Stimulated activated CD8-positive, alpha-beta memory T cell treated with anti-CD3 and anti-CD28 coated beads, Interleukin-4, amount 100 ng/mL, for 4 hours (primary cell): ENCODE measurements at places on chromosomes 5 and 9.

DNA sequence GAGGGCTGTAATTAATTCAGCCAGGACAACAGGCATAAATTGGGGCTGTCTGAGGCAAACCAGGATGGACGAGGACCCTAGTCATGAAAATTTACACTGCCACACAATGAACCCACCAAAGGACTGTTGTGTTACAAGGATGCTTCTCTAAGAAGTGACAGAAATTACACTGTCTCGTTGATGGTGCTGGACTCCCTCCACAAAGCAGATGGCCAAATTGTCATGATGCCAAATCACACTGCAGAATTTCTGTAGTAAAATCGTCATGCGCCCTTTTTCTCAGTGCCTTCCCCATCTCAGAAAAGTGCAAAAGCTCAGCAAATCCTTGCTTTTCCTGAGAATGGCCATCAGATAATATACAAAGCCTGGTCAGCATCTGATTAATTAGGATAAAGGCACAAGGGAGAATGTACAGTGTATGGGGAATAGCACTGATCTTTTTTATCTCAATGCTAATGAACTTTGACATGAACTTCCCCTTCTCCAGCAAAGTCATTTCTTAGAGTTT is 545.8 kb downstream of the CSNK1G3 start:
- no peak for DNase-seq

DNA sequence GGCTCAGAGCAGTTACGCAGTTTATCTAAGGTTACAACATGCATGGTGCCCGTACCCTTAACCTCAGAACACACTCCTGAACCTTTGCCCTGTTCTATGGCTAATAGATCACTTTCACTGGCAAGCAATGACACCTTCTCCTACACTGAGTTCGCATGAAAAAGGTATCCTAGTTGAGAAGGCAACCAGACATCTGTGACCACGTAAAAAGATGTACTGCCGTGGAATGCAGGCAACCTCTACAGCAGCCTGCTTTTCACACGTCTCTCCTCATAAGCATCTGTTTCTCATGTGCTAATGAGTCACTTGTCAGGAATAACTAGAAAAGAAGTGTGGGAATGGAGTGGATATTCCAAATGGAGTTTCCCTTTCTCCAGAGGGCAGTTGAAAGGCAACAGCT is 71.4 kb downstream of the FBXO38 start:
- DNase-seq, result no peak

DNA sequence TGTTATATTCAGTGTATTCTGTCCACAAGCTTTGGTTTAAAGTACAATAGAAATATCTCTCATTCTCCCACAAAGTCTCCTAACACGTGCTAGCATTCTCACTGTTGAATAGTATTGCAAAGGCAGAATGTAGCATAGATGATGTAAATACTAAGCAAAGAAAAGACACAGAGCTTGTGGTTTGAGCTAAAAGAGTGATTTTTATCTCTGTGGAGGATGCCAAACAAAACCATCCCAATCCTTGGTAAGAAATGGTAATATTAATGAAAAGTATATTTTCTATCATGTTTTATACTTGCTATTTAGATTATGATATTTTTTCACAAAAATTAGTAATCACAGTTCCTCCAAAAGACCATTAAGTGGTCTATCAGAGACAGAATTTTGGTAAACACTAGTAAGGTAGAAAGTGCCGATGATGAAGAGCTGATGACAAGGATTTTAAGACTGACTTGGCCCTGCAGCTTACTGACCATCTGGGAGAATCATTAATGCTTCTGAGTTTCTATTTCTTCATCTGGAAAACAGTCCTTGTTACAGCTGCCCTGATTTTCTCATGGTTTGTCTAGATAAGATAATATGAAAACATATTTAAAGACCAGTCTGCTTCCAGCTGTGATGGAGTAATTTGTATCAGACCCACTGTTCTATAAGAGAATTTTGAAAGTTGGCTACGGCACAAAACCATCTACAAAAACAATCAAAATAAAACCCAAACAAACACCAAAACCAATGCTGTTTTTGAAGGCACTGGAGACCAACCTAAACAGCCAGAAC is 510.2 kb downstream of the SPATA31D1 start:
- no peak for DNase-seq

DNA sequence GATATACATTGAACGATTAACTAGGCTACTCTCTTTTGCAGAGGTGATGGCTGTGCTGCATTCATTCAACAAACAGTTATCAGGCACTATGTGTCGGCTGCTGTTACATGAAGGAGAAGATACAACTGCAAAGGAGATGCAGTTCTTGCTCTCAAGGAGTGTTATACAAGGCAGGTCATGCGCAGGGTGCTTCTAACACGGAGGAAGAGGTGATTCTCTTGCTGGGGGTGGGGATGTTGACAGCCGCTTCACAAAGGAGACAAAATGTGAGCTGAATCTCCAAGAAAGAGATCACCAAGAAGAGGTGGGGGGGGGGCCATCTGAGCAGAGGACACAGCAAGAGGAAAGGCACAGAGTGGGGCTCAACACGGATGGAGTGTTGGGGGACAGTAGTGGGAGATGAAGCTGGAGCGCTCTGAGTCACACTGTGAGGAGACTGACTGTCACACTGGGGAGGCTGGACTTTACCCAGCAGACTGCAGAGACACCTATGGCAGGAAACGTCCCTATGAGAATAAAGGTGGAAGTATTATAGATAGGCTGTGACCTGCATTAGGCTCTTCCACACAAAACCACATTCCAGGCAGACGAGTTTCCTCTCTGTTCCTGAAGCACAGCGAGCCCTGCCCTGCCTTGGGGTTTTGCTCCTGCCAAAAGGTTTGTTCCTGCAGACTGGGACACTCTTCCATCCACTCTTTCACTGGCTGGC is 20.9 kb downstream of the NDUFA8 start:
- no peak for DNase-seq

GRCh38 chr9:84301851-84302250 is 38.7 kb downstream of the SLC28A3 start:
- DNase-seq, result no peak

- no peak for DNase-seq
Measured at GRCh38 chr9:79766091-79766490, 194.3 kb downstream of the TLE4 start.

GRCh38 chr5:143318270-143318669 is 85.2 kb downstream of the NR3C1 start:
- DNase-seq, result no peak

- no peak for DNase-seq
Measured at GRCh38 chr5:6704361-6704851, 8.8 kb upstream of the TENT4A start.

- DNase-seq, result no peak
Measured at GRCh38 chr9:7342736-7343135, 456.8 kb downstream of the DMAC1 start.

GRCh38 chr9:78669591-78669990 is 372.7 kb downstream of the PSAT1 start:
- no peak for DNase-seq

- no peak for DNase-seq
Measured at GRCh38 chr5:103407402-103407801, 148.8 kb downstream of the MACIR start.

- DNase-seq, result no peak
Measured at GRCh38 chr9:4678679-4679267, 596 bp upstream of the CDC37L1 start.

GRCh38 chr5:38660194-38660668 is 103.8 kb upstream of the LIFR start:
- DNase-seq, result no peak

DNA sequence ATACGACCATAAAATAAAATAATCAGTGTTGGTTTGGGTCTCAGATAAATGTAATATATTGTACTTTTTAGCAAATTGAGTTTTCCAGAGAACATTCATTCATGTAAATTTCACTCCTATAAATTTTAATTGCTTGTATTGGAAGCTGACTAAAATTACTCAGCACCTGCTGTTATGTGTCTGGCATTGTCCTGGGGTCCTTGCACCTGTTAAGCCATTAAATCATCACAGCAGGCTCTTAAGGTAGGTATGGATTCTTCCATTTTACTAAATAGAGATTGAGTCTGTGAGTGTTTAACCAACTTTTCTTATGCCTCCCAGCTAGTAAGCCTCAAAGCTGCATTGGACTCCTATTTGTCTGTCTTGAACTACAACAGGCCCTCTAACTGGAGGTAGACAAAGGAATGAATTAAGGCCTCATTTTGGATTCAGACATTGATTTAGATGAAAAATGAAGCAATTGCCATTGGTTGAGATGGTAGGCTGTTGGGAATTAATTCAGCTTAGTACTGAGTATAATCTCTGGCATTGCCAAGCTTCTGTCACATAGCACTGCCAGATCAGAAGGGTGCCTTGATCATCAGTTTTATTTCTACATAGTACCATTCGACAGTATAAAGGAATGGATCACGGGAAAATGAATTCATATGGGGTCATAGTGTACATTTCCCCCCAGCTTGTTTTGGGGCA is 78.9 kb downstream of the PARP8 start:
- no peak for DNase-seq

- DNase-seq, result no peak
Measured at GRCh38 chr9:70772601-70773000, 348.8 kb downstream of the TRPM3 start.

DNA sequence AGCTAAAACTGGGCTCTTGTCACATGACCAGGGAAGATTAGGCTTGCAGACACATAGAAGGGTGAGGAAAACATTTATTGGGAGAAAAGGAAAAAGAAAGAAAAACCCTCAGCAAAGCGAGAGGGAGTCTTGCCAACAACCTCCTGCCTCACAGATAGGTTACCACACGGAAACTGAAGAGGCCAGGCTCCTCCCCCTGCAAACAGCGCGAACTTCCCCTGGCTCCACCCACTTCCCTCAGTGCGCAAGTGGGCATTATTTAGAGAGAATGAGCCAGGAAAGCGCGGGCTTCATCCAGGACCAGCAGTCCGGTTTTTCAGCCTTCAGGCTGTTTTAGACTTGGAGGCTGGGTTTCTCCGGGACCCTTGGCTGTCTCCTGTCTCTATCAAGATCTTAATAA is 70.3 kb downstream of the STK32A start:
- no peak for DNase-seq

DNA sequence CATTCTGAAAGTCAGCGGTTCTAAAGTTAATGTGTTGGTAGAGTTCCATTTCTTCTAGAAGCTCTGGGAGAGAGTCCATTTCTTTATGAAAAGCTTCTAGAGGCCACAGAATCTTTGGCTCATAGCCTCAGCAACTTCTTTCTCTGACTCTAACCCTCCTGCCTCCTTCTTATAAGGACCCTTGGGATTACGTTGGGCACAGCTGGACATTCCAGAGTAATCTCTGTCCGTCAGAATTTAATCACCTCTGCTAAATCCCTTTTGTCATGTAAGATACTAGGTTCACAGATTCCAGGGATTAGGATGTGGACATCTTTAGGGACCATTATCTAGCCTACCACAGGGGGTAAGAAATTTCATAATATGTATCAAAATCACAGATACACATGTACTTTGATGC is 22.6 kb upstream of the ANKDD1B start:
- DNase-seq, result no peak

DNA sequence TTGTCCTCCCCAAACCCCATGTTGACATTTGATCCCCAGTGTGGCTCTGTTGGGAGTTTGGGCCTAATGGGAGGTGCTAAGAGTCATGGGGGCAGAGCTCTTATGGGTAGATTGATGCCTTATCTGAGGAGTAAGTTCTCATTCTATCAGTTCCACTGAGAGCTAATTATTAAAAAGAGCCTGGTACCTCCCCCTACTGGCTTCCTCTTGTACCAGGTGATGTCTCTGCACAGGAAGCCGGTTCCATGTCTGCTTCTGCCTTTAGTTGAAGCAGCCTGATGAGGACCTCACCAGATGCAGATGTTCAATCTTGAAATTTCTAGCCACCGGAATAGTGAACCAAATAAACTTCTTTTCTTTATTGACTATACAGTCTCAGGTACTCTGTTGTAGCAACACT is 10.8 kb downstream of the GABRB2 start:
- no peak for DNase-seq

GRCh38 chr9:35236692-35237091 is 74.9 kb downstream of the UNC13B start:
- no peak for DNase-seq

- DNase-seq, result no peak
Measured at GRCh38 chr9:16453390-16453789, 417.1 kb downstream of the BNC2 start.

DNA sequence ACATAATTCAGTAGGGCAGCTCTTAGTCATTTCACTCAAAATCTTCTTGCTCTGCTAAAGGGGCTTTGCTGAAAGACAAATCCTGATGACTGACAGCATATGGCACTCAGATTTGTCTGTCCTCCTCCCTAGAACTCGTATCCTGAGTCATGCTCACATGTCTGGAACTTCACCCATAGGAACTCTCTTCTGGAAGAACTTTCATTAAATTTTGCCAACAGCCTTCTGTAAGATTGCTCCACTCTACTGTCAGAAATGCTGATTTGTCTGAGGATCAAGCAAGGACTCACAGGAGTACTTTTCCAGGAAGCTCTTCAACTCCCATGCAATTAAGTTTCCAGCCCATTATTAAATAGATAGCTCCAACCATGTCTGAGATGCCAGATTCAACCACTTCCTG is 59.8 kb upstream of the SNX2 start:
- DNase-seq, result no peak

- DNase-seq, result no peak
Measured at GRCh38 chr9:109098960-109099308, 20.8 kb downstream of the TMEM245 start.

GRCh38 chr5:96180684-96181435 is 219.2 kb upstream of the ELL2 start:
- no peak for DNase-seq

- DNase-seq, result no peak
Measured at GRCh38 chr5:105954341-105954740, 1716.4 kb downstream of the EFNA5 start.

GRCh38 chr9:16206518-16206917 is 653.7 kb downstream of the CCDC171 start:
- DNase-seq, result no peak

DNA sequence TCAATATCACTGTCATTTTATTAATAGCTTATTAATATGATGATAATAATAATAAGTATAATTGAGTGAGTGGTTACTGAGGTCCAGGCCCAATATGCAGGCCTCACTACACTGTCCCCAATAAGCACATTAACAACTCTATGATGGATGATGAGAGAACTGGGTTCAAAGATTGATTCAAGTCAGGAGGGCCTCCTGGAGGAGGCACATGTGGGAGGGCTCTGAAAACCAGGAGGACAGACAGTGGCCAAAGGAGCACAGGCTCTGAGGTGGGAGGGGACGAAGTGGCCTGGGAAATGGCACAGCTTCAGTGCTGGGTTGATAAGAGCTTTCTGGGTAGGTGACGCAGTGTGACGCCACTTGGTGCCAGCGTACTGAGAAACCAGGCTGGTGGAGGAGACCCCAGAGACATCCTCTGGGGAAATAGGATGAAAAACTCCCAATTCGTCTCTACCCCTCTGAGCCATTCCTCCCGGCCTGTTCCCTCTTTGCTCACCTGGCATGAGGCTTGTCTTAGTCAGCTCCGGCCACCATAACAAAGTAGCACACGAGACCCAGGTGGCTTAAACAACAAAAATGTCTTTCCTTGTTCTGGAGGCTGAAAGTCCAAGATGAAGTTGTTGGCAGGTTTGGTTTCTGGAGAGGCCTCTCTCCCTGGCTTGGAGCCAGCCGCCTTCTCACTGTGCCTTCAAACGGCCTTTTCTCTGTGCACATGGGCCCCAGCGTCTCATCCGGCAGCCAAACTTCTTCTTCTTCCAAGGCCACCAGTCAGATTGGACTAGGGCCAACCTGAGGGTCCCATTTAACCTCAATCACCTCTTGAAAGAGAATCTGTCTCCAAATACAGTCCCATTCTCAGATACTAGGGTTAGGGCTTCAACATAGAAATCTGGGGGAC is 31.6 kb downstream of the NTNG2 start:
- no peak for DNase-seq

GRCh38 chr5:96214442-96215197 is 218.4 kb downstream of the PCSK1 start:
- DNase-seq, result no peak
